ENCODE measurements at places on chromosomes 4 and X.

- DNase-seq: no peak
Observed at GRCh38 chr4:145308598-145308997, 128.2 kb upstream of the OTUD4 start.

- DNase-seq: no peak
Observed at GRCh38 chr4:112416464-112416863, 99.5 kb downstream of the NEUROG2 start.

GRCh38 chr4:181008164-181008563, 1235.0 kb upstream of the TENM3 start:
- DNase-seq: no peak

DNA sequence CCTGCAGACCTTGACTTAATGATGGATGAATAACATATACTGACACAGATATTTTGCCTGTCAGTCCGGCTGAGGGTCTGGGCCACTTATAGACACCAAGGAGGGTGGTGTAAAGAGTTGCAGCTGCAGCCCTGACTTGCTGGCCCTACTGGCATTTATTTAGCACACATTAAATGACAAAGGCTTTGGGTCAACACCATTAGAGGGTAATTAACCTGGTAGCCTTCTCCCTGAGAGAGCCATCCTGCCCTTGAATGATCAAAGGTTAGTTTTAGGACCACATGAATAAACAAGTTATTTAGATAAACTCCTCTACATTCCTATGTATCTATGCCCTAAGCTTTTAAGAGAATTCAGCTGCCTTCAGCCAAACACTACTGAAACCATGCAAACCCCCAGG, 110.8 kb upstream of the DGKK start:
- no peak for DNase-seq

DNA sequence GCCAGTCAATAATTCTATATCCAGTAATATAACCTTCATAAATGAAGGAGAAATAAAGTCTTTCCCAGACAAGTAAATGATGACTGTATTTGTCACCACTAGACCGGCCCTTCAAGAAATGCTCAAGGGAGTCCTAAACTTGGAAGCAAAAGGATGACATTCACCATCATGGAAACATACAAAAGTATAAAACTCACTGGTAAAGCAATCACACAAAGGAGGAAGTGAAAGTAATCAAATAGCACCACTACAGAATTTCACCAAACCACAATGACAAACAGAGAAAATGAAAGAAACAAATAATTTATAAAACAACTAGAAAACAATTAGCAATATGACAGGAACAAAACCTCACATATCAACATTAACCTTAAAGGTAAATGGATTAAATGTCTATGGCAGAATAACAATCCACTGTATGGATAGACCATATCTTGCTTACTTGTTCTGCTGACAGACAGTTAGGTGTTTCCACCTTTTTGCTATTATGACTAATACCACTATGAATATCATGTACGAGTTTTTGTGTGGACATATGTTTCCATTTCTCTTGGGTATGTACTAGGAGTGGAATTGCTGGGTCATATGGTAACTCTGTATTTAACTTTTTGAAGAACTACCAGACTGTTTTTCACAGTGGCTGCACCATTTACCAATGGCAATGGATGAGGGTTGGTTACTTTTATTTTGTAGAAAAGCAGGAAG, 44.9 kb downstream of the NAT8L start:
- DNase-seq: no peak

DNA sequence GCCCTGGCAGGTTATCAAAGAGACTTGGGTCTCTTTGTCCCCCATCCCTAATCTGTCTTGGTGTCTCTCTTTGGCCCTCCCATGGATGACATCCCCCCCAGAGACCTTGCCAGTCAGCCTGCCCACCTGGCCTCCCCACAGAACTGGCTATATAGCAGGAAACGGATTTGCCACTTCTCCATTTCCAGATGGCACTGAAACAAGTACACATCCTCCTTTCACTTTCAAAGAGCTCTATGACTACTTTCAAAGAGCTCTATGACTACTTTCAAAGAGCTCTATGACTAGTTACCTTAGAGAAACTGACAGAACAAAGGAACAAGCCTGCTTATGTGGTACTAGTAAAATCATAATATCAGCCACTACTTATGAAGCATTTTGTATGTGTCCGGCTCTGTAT, 175.3 kb downstream of the MAML3 start:
- no peak for DNase-seq

DNA sequence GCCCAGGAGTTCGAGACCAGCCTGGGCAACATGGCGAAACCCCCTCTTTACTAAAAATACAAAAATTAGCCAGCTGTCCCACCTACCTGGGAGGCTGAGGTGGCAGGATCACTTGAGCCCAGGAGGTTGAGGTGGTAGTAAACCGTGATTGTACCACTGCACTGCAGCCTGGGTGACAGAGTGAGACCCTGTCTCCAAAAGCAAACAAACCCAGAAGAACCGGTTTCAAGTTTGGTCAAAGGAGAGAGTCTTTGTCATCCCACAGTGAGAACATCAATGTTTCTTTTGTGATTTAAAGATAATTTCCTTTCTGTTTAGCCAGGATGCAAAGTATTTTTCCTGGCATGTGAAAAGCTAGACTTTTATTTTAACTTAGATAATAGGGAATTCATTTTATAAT, 26.7 kb downstream of the PDK3 start:
- no peak for DNase-seq

DNA sequence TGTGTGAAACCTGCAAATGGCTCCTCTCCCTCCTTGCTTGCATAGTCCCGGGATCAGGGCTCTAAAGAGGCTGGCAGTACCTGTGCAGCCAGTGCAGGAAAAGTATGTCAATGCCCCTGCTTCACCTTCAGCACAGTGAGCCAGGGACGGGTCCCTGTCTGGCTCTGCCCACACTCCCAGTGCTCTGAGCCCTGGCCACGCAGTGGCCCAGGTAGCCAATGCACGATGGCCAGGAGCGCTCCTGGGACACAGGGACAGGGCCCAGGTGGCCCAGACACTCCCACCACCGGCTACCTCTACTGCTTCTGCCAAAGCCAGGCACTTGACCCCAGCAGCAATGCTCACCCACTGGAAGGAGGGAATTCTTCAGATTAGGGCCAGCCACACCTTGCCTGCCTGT, 68.0 kb upstream of the MAGEA10 start:
- no peak for DNase-seq

DNA sequence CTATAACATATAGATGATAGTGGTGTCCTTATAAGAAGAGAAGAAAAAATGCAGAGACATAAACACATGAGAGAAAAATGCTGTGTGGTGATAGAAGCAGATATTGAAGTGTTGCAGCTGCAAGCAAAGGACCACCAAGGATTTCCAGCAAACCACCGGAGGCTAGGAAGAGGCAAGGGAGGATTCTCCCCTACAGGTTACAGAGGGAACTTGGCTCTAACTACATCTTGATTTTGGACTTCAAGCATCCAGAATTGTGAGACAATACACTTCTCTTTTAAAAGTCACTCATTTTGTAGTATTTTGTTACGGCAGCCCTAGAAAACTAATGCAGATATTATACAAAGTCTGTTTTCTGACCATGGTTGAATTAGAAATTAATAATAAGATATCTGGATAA, 30.4 kb upstream of the CHRDL1 start:
- no peak for DNase-seq

Measured in NCI-H1092 (cell line).